ENCODE measurements at places on chromosomes 4 and X.

GRCh38 chr4:150329373-150329772 lies 251.1 kb downstream of the DCLK2 start:
- DNase-seq: no peak

- no peak for DNase-seq
Observed at GRCh38 chrX:24085101-24085500, 30.3 kb downstream of the EIF2S3 start.

GRCh38 chr4:183118141-183118540 lies 19.1 kb downstream of the WWC2 start:
- DNase-seq: no peak

DNA sequence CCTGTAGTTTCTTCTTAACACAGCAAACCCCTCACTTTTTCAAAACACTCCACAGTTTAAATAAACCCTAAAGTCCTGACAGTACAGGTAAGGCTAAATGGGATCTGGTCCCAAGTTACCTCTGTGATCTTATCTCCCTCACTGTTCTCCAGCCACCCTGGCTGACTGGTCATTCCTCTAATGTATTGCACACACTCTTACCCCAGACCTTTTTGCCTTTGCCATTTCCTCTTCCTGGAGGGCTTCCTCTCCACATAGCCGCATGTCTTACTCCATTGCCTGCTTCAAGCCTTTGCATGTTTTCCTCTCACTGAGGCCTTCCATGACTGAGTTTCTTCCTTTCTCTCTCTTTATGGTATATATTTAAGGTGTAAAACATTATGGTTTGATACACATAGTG lies 19.5 kb upstream of the ANXA3 start:
- no peak for DNase-seq

DNA sequence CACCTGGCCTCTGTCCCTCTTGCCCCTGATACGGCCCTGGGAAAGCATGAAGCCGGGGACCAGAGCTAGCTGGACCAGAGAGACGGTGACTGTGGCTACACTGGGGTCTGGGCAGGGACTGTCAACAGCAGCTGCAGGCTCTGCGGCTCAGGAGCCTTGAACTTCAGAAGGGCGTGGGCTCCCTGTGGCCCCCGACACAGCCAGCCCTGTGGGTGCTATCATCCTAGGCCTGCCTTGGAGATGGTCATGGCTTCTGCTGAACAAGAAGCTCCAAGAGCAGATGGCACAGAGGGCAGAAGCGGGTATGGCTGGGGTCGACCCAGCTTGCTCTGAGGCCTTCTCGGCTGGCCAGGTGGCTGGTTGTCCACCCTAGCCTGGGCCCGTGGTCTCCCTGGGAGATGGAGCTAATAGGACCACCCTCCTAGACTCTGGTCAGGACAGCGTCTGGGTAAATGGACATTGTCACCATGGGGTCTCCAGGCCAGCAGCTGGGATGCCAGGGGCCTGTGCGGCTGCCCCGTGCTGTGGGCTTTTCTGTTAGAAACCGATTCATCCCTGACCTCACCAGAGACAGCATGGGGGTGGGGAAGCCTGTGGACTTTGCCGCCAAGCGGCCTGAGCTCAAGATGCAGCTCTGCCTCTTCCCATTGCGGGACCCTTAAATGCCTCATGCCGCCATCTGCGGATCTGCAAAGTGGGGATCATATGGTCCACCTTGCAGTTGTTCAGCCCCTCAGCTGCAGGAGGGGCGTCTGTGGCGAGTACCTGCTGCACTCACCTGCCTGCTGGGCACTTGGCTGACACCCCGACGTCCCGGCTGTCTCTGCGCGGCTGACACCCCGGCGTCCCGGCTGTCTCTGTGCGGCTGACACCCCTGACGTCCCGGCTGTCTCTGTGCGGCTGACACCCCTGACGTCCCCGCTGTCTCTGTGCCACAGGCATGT lies 21.1 kb downstream of the CPZ start:
- no peak for DNase-seq

- no peak for DNase-seq
Observed at GRCh38 chr4:61505773-61506685, 305.9 kb downstream of the ADGRL3 start.

- DNase-seq: no peak
Observed at GRCh38 chr4:86100539-86101215, 259.2 kb downstream of the MAPK10 start.

DNA sequence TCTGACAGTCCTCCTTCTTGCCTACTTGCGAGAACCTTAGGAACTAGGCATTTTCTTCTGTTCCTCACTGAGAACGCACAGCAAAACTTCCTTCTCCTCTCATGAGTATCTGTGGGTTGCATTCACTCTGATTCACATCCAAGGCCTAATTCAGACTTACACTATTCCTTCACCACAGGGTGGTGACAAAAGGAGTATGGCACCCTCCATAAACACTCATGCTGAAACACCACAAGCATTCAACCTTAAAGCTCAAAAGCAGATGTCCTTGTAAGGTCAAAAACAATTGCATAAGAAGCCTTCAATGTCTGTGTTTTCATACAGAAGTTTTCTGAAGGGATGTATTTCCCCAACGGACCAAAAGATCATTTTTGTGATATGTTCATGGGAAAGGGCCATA lies 147.3 kb downstream of the CORIN start:
- DNase-seq: no peak

GRCh38 chr4:179605196-179605595 lies 2163.0 kb upstream of the AGA start:
- DNase-seq: no peak

DNA sequence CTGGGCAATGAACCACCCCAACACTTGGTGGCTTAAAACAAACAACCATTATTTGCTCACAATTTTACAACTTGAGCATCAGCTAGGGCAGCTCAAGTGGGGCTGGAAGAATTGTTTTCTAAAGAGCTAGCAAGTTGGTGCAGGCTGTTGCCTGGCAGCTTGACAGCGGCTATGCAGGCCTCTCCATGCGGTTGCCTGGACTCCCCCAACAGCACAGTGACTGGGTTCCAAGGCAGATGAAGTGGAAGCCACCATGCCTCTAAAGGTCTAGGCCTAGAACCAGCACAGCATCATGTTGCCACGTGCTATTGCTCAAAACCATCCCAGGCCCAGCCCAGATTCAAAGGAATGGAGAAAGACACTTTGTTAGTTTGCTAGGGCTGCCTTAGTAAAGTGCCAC lies 114.8 kb downstream of the BCOR start:
- DNase-seq: no peak

GRCh38 chr4:76300012-76300411 lies 6.5 kb upstream of the STBD1 start:
- no peak for DNase-seq

- no peak for DNase-seq
Observed at GRCh38 chrX:46572340-46572936, 1.1 kb upstream of the CHST7 start.

DNA sequence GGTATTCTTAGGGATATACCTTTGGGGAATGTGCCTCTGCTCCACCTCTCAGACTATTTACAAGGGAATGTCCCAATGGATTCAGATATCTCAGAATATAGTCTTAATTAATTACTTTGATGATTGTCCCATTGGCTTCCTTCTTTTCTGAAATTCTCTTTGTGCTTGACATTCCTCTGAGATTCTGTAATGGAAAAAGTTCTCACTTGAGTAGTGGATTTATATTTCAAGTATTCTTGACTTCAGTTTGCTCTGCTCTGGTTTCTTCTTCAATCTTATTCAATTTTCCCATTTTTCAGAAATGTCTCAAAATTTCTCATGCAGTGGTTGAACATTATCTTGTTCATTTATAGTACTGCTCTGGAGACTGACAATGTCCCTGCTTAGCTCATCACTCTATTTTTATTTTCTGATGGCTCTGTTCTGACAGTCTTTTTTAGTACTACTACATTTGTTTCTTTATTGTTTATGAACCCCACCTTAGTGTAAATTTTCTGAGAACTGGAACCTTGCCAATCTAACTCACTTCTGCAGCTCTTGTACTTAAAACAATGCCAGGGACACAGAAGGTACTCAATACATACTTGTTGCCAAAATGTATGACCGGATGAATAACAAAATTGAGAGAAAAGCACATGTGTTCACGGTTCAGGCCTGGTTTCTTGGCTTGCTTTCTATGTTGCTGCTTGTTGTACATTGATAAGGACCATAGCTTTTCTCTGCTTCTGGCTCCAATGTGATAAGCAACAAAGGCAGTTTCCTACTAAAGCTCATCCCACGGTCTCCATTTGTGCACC lies 471.7 kb downstream of the GASK1B start:
- DNase-seq: no peak

DNA sequence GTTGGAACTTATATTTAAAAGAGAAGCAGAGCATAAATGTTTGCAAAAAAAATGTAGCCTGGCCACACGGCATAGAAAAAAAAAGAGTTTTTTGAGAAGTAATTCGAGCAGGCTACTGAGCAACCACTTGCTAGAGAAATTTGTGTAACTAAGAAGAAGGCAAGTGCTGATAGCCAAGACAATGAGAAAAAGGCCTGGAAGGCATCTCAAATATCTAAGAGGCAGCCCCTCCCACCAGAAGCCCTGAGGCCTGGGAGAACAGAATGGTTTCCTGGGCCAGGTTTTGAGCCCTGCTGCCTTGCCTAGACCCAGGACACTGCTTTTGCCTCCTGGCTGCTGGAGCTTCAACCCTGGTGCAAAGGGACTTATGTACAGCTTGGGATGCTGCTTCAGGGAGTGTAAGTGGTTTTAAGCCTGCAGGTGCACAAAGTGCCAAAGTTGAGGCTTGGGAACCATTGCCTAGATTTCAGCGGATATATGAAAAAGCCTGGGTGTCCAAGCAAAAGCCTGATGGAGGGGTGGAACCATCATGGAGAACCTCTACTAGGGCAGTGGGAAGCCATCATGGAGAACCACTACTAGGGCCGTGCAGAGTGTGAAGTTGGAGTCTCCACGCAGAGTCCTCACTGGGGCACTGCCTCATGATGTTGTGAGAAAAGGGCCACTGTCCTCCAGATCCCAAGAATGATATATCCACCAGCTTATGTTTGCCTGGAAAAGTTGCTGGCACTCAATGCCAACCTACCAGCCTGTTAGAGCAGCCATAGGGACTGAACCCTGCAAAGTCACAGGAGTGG lies 9.7 kb downstream of the TECRL start:
- no peak for DNase-seq

DNA sequence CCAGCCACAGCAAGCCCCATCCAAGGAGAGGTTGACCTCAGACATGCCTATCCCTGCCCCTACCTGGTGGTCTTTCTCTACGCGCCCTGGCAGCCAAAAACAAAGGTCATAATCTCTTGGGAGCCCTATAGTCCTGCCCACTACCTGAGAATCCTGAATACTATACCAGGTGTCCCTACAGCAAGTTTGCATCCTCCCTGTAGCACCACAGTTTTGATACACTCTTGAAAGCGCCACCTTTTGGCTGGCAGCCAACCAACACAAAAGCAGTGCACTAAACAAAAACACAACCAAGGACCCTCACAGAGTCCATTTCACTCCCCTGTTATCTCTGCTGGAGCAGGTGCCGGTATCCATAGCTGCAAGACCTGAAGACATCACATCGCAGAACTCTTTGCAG lies 523.8 kb upstream of the CPEB2 start:
- no peak for DNase-seq

DNA sequence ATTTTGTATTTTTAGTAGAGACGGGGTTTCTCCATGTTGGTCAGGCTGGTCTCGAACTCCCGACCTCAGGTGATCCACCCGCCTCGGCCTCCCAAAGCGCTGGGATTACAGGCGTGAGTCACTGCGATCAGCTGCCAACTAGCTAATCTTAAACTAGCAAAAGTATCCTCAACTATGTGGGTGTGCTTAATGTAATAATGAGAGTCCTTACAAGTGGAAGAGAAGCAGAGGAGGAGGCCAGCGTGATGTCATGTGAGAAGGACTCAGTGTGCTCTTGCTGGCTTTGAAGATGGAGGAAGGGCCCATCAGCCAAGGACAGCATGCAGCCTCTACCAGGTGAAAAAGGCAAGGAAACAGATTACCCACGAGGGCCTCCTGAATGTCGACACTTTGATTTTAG lies 19.6 kb downstream of the SCD5 start:
- no peak for DNase-seq

- no peak for DNase-seq
Observed at GRCh38 chr4:81965454-81965853, 408.3 kb downstream of the HNRNPD start.

DNA sequence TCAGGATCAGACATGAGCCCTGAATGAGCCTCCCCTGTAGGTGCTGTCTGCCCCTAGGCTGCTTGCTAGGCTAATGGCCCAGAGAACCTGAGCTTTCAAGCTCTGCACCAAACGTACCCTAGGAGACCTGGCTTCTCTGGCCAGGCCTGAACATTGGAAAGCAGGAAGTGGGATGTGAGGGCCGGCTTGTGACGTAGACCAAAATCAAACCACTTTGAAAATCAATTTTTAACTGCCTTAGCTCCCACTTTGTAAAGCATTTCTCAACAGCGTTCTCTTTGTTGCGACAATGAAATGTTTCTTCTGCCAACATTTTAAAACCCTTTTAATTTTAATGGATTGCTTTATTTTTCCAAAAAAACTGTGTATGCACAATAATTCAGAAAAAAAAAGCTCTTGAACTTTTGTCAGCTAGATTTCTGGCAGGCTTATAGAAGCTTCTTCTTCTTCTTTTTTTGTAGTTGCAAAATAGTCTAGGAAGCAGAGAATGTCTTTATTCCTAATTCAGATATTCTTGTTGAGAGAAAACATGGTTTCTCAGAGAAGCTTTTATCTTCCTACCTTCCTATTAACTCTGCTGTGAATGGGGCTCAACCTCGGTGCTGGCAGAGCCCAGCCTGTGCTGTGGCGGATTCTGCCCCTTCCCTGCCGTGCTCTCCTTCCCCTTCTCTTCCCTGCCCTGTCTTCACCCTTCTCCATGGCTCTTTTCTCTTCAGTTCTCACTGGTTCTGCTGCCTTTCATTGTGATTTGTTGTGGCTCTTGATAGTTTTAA lies 145.2 kb upstream of the SFRP2 start:
- no peak for DNase-seq

DNA sequence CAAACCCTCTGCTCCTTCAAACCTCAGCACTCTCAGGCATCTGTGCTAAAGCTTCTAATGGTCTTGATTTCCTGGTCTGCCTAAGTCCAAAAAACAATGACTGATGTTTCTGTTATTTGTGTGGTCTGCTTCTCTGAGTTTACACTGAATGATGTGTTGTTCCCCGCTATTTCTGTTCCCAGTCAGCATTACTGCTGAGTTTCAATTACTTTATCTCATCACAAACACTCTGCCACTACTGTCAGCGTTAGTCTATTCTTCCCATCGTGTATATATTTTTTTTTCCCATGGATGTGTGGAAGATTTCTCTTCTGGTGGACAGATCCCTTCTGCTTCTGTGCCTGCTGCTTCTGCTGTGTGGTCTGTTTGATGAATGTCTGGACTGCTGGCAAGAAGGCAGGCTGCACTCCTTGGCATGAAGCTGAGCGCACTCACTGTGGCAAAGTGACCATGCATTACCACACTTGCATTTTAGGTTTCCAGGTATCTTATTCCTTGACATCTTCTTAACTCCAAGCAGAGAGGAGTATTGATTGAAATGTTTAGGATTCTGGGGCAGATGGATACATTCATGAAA lies 106.9 kb upstream of the PAQR3 start:
- no peak for DNase-seq

Measured in nephron progenitor cell (in vitro differentiated cells).